ENCODE measurements at places on chromosomes 11 and 22.

DNA sequence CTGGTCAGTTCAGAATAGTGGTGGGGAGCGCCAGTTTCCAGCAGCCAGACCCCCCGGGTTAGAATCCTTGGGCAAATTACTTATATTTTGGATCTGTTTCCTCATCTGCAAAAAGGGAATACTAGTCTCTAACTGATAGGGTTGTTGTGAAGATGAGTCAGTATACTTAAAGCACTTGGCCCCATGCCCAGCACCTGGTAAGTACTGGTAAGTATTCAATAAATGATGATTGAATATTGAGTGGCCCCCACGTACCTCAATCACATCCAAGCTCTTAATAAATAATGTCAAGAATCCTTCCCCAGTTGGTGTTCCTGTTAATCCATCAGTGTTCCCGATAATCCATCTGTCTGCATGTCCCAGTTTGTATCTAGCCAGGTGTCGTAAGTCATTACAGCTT lies 12.1 kb downstream of the ACP2 start:
- DNase-seq: no peak

GRCh38 chr11:5690216-5690615 lies 626 bp downstream of the TRIM22 start:
- DNase-seq: no peak

- no peak for DNase-seq
Observed at GRCh38 chr22:44479662-44480061, 18.4 kb downstream of the RTL6 start.

- no peak for DNase-seq
Observed at GRCh38 chr11:69390561-69390960, 90.9 kb upstream of the LINC01488 start.

- DNase-seq: no peak
Observed at GRCh38 chr11:86488553-86488952, 113.9 kb downstream of the CCDC81 start.

DNA sequence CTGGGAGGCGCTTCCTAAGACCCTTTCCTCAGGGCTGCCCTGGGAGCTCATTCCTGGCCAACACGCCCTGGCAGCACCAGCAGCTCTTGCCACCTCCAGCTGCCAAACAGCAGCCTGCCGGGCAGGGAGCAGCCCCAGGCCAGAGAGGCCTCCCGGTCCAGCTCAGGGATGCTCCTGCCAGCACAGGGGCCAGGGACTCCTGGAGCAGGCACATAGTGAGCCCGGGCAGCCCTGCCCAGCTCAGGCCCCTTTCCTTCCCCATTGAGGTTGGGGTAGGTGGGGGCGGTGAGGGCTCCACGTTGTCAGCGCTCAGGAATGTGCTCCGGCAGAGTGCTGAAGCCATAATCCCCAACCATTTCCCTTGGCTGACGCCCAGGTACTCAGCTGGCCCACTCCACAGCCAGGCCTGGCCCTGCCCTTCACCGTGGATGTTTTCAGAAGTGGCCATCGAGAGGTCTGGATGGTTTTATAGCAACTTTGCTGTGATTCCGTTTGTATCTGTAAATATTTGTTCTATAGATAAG lies 7.6 kb downstream of the SLC39A13 start:
- DNase-seq: no peak

GRCh38 chr22:30749272-30749671 lies 54.6 kb downstream of the OSBP2 start:
- no peak for DNase-seq

GRCh38 chr11:122778148-122778547 lies 60.2 kb upstream of the CRTAM start:
- DNase-seq: no peak

DNA sequence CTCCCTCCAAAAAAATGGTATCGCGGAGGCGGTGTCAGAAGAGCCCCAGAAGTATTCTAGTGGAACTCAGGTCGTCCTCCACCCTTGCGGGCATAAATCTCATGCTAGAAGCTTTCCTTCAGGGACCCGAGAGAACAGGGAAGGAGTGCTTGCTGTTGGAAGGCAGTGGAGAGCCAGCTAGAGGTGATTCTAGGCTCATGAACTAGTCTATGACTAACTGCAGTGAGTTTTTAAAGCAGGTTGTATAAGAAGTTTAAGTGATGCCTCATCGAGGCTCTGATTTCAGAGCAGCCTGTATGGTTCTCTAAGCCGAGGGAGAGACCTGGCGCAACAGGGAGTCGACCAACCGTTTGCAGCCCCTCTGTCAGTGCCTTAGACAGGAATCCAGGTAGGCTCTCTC lies 85.7 kb downstream of the TBC1D22A start:
- no peak for DNase-seq

DNA sequence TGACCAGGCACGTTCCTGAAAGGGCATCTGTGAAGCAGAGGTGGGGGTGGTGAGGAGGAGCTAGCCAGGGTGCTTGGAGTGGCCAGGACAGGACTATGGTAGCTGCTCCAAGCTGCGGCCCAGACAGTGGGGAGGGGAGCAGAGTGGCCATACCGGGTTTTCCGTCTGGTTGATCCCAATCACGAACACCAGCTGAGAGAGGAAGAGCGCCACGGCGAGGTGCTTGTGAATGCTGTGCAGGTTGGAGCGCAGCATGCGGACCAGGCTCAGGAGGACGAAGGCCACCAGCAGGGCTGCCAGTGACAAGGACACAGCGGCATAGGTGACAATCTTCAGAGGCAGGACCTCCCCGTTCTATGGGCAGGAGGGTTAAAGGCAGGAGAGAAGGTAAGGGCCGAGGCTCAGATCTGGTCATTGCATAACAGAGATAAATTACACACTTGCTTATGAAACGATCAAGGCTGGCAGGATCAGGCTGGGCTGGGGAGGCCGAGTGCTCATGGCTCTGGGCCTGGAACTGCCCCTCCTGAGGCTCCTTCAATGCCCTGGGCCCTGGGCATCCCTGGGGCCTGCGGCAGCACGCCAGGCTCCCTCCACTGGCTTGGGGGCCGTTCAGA lies 41.5 kb downstream of the TRMU start:
- no peak for DNase-seq

DNA sequence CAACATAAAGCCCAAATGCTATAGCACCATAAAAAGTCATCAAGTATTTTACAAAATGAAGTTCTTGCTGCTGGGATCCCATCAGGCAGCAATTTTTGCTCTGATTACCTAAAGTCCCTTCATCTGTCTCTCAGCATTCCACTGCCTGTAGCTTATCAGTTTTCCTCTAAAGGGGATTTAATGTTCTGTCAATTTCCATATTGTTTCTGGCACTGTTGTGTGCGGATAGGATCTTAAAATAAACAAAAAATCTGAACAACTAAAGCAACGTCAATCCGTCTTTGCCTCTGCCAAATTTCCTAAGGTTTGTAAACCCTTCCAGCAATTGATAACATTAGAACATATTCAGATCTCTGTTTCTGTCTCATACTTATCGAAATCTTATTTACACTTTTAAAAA lies 1126.3 kb upstream of the RAG2 start:
- DNase-seq: no peak

DNA sequence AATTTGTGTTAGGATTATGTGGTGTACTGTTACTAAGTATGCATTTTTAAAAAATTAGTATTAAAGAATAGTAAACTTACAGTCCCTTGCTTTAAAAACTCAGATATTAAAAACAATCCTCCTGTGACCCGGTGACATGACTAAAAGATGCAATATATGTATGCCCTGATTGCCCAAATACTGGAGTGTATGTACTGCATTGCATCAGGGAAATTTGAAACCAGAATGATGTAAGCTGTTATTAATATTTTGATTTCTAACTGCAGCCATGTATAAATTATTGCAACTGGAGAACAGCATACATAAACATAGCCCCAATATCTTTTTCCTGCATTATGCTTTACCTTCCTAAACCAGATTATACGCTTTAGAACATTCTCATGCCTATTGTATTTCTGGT lies 3.7 kb upstream of the HSPA8 start:
- DNase-seq: no peak

- DNase-seq: no peak
Observed at GRCh38 chr11:114057147-114057546, 2.4 kb upstream of the ZBTB16 start.

GRCh38 chr11:65357856-65358356 lies 3.4 kb downstream of the TIGD3 start:
- DNase-seq: peak; percentile 48

GRCh38 chr11:70205766-70206165 lies 2.7 kb downstream of the FADD start:
- no peak for DNase-seq

- DNase-seq: no peak
Observed at GRCh38 chr11:45801723-45802315, 3.1 kb upstream of the SLC35C1 start.

DNA sequence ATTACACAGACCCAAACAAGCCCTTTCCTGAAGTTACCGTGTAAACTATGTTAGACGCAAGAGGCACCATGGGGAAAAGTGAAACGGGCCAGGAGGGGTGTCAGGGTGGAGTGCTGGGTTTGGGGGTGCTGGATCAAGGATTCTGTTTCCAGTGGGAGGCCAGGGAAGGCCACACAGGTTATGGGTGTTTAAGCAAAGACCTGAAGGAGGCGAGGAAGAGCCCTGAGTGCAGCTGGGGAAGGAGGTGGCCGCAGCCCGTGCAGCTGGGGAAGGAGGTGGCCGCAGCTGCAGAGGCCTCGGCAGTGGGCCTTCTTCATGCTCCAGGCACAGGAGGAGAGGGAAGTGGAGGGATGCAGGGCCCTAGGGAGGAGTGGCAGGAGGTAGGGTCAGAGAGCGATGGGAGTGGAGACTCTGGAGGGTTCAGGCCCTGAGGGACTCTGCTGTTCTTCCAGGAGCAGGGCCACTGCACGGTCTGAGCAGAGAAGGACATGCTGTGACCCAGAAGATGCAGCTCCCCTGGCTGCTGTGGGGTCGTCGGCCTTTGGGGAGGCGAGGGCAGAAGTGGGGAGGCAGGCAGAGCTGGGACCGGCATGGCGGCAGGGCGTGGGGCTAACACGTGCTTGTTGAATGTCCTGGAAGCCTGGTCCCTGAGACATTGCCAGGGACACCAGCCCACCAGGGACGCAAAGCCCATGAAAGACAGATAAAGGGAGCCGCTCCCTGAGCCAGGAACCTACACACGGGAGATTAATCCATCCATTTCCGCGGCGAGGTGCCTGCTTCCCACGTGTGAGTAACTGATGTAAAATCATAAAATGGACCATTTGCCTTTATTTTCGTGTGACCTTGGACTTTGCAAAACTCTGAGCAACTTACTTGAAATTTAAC lies 1049.1 kb downstream of the BRD1 start:
- DNase-seq: no peak

DNA sequence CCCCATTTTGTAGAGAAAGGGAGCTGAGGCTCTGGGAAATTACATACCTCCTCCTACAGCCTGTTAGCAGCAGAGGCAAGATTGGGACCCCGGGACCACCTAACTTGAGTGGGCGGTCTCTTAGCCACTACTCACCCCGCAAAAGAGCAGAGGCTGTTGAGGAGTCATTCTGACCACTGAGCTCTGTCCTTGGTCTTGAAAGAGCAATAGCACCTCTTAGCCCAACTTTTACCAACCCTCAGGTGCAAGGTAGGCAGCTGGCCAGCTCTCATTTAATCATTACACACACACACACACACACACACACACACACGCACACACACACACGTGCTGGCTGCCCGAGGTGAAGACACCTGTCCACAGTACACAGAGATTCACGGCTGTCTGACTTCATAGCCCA lies 115.8 kb upstream of the ASPHD2 start:
- no peak for DNase-seq

GRCh38 chr11:86066657-86067008 lies 2.3 kb downstream of the PICALM start:
- no peak for DNase-seq

- no peak for DNase-seq
Observed at GRCh38 chr11:70551351-70552166, 153.2 kb downstream of the CTTN start.

DNA sequence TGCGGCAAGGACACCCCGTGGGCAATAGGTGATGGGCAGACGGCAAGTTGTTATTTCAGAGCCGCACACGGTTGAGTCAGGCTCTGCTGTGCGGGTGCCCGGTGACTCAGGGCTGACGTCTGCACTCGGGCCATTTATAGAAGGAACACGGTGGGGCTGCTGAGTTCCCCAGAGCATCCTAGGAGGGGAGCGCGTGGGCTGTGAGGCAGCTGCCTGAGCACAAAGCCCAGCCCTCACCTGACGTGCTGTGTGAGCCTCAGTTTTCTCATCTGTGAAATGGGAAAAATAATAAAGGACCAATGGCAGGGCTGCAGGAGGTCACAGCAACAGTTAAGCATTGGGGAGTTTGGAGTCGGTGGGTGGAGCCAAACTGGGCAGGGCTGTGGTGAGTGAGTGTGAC lies 11.3 kb upstream of the RHOD start:
- no peak for DNase-seq

DNA sequence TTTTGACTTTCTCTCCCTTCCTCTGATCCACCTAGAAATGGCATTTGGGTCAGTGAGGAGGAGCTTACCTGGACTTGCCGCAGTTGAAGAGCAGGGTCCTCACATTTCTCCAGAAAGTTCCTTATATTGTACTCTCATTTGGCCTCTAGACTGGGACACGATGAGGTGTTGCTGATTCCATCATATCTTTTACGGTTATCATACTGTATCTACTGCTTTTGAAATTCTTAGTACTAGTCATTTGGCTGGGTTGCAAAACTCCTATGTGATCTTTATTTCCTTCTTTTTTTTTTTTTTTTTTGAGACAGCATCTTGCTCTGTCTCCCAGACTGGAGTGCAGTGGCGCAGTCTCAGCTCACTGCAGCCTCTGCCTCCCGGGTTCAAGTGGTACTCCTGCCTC lies 58.7 kb upstream of the FAM181B start:
- DNase-seq: no peak

GRCh38 chr11:75656044-75656727 lies 12.7 kb downstream of the MAP6 start:
- DNase-seq: no peak

- DNase-seq: no peak
Observed at GRCh38 chr11:106959800-106960199, 58.5 kb downstream of the GUCY1A2 start.

DNA sequence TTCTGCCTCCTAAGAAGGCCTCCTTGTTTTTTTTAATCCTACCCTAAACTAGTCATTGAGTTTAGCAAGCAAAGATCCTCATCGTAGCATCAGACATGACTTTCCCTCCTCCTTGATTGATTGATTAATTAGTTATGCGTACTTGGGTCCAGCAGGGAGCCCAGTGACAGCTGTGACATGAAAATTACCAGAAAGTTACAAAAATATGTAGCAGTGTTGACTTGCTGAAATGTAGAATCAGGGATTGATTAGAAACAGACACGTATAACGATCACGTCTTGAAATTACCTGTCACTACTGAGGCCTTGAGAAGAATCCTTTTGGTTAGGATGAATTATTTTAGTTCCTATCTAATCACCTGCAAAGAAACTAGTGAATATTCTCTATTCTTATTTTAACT lies 167.4 kb upstream of the MPPED2 start:
- no peak for DNase-seq

- DNase-seq: no peak
Observed at GRCh38 chr11:112471731-112472130, 211.1 kb upstream of the PLET1 start.

GRCh38 chr22:42277988-42278776 lies 7.7 kb upstream of the TCF20 start:
- no peak for DNase-seq

- no peak for DNase-seq
Observed at GRCh38 chr11:44781655-44782054, 54.9 kb downstream of the TSPAN18 start.

Data from HuH-7 (cell line).